Effector memory CD8-positive, alpha-beta T cell (primary cell): ENCODE measurements at places on chromosomes 1 and 21.

DNA sequence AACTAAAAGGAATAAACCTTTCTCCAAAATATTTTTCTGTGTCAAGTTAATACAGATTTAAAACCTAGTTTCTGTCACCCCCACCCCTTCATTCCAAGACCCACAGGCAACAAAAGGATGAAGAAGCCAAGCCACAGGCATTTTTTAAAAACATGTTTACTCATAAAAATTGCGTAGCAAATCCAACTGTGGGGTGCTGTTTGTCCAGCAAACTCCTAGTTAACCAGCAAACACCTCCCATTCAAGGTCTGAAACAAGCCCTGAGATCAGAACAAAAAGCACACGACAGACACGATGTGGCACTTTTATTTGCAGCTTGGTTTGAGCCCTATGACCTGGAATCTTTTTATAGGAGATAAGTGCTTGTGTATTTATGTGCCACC, 149.9 kb upstream of the CAMK1G start:
- H3K36me3 ChIP-seq = no peaks in the 10 kb centered on the region
- H3K27me3 ChIP-seq = peaks cover 69% of the 10 kb centered on the region
- H3K27ac ChIP-seq = no peak overlapping the region
- no peak overlapping the region for H3K4me3 ChIP-seq
- no peak for DNase-seq

DNA sequence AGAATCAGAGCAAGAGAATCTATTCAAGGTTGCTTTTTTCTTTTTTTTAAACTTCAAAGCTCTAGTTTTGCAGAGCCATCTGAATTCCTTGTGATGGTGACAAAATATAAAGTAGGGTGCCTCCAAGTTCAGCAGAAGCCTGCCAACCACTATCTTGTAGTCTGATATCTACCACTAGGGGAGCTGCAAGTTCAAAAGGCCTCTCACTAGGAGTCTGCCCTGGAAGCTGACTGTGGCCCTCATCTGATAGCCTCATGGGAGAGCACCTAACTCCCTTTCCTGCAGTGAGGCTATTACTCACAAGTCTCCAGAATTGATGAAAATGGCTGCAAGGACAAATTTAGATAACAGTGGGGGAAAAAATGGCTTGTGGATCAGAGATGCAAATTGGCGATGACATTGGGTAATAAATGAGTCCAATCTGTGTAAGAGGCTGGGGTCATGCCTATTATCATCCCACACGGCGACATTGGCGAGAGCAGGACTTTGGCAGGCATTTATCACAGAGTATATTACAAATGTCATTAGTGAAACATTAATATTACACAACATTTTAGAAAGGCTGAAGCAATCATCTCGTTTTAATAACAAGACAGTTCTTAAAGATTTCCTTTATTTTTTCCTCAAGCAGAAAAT, 10.7 kb upstream of the ZP4 start:
- no peak for DNase-seq
- H3K27ac ChIP-seq = no peak overlapping the region
- no peaks in the 10 kb centered on the region for H3K27me3 ChIP-seq
- H3K36me3 ChIP-seq = no peaks in the 10 kb centered on the region
- H3K4me3 ChIP-seq = no peak overlapping the region

DNA sequence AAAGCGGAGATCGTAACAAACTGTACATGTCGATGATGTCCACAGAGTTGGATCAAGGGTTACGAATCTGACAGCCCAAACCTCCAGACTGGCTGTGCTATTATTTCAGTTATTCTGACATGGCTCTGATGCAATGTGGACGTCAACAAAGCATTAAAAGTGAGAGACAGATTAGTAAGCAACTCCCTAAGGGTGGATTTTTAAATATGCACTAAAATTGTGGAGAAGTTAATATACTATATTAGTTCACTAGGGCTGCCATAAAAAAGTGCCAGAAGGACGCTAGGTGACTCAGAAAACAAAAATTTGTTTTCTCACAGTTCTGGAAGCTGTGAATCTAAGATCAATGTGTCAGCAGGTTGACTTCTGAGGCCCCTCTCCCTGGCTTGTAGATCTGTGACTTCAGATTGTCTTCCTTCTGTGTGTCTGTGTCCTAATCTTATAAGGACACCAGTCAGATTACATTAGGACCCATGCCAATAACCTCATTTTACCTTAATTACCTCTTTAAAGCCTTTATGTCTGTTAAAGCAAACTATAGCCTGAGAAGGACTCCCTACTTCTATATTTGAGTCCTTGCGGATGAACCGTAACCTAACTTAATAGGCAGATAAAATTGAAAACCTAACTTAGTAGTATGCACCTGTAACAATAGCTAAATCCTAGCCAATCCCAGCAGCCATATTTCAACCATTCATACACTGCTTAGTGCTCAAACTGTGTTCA, 66.0 kb upstream of the BACH1 start:
- DNase-seq = no peak
- H3K27me3 ChIP-seq = peaks cover 51% of the 10 kb centered on the region
- no peak overlapping the region for H3K4me3 ChIP-seq
- no peaks in the 10 kb centered on the region for H3K36me3 ChIP-seq

DNA sequence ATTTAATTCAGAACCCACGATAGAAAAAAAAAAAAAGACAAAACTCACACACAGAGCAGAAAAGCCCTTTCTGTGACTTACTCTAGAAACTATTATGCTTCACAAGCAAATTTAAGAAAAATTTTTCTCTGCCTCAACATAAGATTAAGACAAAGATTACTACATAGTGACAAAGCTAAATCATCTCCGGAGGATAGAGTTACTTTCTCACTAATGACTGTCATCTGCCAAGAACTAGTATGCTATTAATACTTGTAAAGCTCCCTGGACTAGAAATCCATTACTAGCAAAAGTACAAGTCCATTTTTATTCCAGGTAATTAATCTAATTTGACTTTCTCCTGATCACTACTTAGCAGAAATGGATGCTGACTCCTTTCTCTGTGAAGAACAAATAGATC, 25.9 kb downstream of the GREM2 start:
- peaks cover 6% of the 10 kb centered on the region for H3K36me3 ChIP-seq
- no peaks in the 10 kb centered on the region for H3K27me3 ChIP-seq
- DNase-seq = no peak
- no peak overlapping the region for H3K4me3 ChIP-seq
- peaks cover 6% of the 10 kb centered on the region for H3K4me1 ChIP-seq

- no peaks in the 10 kb centered on the region for H3K36me3 ChIP-seq
- H3K27me3 ChIP-seq = no peaks in the 10 kb centered on the region
- H3K4me1 ChIP-seq = no peaks in the 10 kb centered on the region
- DNase-seq = no peak
- no peak overlapping the region for H3K27ac ChIP-seq
Measured at GRCh38 chr21:29613021-29613420, 314.3 kb downstream of the BACH1 start.

- H3K4me1 ChIP-seq = no peaks in the 10 kb centered on the region
- H3K36me3 ChIP-seq = no peaks in the 10 kb centered on the region
- H3K27ac ChIP-seq = no peak overlapping the region
- no peaks in the 10 kb centered on the region for H3K27me3 ChIP-seq
- DNase-seq = no peak
Measured at GRCh38 chr1:74502432-74502831, 10.0 kb downstream of the LRRC53 start.

GRCh38 chr1:110449661-110450651, 993 bp upstream of the PROK1 start:
- no peaks in the 10 kb centered on the region for H3K4me1 ChIP-seq
- H3K27me3 ChIP-seq = peaks cover 50% of the 10 kb centered on the region
- H3K4me3 ChIP-seq = no peak overlapping the region
- DNase-seq = no peak
- no peaks in the 10 kb centered on the region for H3K36me3 ChIP-seq

- H3K4me1 ChIP-seq = peaks cover 10% of the 10 kb centered on the region
- no peak for DNase-seq
- H3K4me3 ChIP-seq = no peak overlapping the region
- H3K36me3 ChIP-seq = peaks cover 5% of the 10 kb centered on the region
- H3K27ac ChIP-seq = no peak overlapping the region
Measured at GRCh38 chr1:15384301-15384901, 25.3 kb upstream of the EFHD2 start.

- no peak overlapping the region for H3K27ac ChIP-seq
- no peak for DNase-seq
- peaks cover 50% of the 10 kb centered on the region for H3K27me3 ChIP-seq
- no peaks in the 10 kb centered on the region for H3K36me3 ChIP-seq
- no peak overlapping the region for H3K4me3 ChIP-seq
- H3K4me1 ChIP-seq = no peaks in the 10 kb centered on the region
Measured at GRCh38 chr1:6750490-6750889, 34.8 kb upstream of the CAMTA1 start.

GRCh38 chr1:169517558-169518186, 31.9 kb upstream of the SLC19A2 start:
- H3K27ac ChIP-seq = no peak overlapping the region
- H3K4me3 ChIP-seq = no peak overlapping the region

GRCh38 chr1:226287587-226287986, 21.4 kb downstream of the LIN9 start:
- DNase-seq = no peak
- H3K27me3 ChIP-seq = no peaks in the 10 kb centered on the region
- no peak overlapping the region for H3K4me3 ChIP-seq

DNA sequence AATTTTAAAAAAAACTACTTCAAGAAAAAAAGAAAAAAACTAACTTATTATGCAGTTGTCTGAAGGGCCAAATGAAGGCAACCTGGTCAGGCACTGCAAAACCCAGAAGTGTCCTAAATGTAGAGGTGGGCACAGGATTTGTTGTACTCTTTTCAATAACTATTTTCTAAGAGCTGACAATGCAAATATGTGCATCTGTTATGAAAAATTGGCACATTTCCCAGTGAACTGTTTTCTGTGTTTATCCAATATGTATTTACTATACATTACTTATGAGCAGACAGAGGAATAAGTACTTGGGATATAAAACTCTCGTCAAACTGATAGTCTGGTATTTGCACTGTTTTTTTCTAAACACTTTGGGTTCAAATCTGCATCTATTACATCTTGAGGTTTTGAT, 188.0 kb upstream of the C21orf91 start:
- no peaks in the 10 kb centered on the region for H3K27me3 ChIP-seq
- no peak overlapping the region for H3K27ac ChIP-seq
- H3K36me3 ChIP-seq = no peaks in the 10 kb centered on the region
- H3K4me1 ChIP-seq = no peaks in the 10 kb centered on the region

DNA sequence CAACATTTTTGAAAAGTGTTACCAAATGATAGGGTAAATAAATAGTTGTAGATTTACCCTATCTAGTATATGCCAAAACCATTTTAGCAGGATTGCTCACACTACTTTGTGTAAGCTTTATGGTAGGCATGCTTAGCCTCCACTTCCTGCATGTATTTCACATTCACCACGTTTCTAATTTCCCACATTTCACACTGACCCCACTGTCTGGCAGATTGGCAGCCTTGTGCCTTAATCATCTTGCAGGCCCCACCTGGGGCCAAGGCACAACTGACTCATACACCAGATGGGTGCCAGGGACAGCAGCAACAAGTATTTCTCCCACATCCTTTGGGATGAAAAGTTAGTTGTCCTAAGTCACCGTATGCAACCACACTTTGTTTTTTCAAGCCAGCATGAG, 21.2 kb upstream of the CENPF start:
- no peaks in the 10 kb centered on the region for H3K4me1 ChIP-seq
- no peak for DNase-seq
- H3K4me3 ChIP-seq = no peak overlapping the region
- H3K36me3 ChIP-seq = no peaks in the 10 kb centered on the region
- H3K27ac ChIP-seq = no peak overlapping the region

DNA sequence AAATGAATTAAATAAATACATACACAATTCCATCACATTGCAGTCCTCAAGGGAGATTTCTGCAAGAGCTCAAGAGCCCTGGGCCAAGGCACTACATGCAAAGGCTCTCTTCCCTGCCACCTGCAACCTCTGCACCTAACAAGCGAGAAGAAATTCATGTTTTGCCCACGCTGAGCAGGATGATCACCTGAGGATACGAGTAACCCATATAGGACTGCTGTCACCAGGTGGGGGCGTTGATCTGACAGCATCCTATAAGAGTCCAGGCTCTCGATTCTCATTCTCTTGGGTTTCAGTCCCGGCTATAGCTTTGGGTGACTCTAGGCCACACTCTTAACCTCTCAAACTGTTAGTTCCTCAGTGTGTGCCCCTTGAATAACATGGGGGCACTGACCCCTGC, 18.7 kb upstream of the SPOCD1 start:
- no peak for DNase-seq
- no peak overlapping the region for H3K4me3 ChIP-seq
- H3K36me3 ChIP-seq = no peaks in the 10 kb centered on the region

GRCh38 chr1:155925506-155925905, 8.7 kb downstream of the KHDC4 start:
- H3K4me1 ChIP-seq = peaks cover under 1% of the 10 kb centered on the region
- no peak overlapping the region for H3K27ac ChIP-seq
- no peak for DNase-seq

DNA sequence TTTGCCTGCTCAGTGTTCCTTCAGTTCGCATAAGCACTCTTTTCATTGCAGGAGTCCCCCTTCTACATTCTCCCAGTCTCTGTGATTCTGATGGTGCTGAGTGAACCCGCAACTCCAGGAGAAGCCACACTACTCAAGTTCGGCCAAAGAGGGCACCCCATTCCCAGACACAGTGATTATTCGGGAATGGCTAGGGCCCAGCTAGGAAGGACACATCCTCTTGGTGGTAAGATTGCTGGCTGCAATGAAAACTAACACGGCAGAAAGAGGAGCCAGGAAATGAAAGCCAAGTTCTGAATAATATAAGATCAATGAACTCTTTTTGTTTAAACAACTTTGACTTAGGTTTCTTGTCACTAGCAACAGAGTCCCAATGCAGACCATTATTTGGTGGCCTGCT, 14.9 kb downstream of the CREG1 start:
- H3K4me1 ChIP-seq = peaks cover 4% of the 10 kb centered on the region
- no peak overlapping the region for H3K27ac ChIP-seq
- no peak overlapping the region for H3K4me3 ChIP-seq
- H3K36me3 ChIP-seq = peaks cover 3% of the 10 kb centered on the region

- H3K4me3 ChIP-seq = peak overlapping the region; percentile 20
- H3K4me1 ChIP-seq = peaks cover 45% of the 10 kb centered on the region
- H3K27me3 ChIP-seq = no peaks in the 10 kb centered on the region
Measured at GRCh38 chr1:103529746-103530145, 4.2 kb downstream of the RNPC3 start.

DNA sequence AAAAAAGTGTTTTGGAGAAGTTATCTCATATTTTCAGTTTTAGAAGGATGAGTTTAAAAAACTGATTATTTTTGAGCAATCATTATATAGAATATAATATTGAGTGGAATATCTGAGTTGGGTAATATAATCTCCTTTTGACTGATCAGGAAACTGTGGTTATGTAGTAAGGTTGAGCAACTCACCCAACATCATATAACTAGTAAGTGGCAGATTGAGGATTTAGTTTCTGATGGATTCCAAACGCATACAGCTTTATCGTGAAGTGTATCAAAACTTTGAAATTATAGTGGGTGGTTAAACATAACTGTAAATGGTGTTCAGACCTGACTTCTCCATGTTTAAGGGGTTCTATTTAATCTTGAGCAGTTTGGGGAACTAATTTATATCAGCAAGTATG, 98.6 kb downstream of the OLFM3 start:
- no peak overlapping the region for H3K27ac ChIP-seq
- H3K36me3 ChIP-seq = no peaks in the 10 kb centered on the region
- no peak overlapping the region for H3K4me3 ChIP-seq
- no peaks in the 10 kb centered on the region for H3K4me1 ChIP-seq
- DNase-seq = no peak
